ENCODE measurements at places on chromosomes 13 and 19.
A peak's percentile ranks its signal among the peaks of the same experiment; 100 is the strongest.

GRCh38 chr13:27792393-27793218, at the start of gene GSX1:
Gene GSX1 (plus strand): TSS chr13:27792483. CDS start chr13:27792691, 208 bp downstream.
- no peak for DNase-seq

DNA sequence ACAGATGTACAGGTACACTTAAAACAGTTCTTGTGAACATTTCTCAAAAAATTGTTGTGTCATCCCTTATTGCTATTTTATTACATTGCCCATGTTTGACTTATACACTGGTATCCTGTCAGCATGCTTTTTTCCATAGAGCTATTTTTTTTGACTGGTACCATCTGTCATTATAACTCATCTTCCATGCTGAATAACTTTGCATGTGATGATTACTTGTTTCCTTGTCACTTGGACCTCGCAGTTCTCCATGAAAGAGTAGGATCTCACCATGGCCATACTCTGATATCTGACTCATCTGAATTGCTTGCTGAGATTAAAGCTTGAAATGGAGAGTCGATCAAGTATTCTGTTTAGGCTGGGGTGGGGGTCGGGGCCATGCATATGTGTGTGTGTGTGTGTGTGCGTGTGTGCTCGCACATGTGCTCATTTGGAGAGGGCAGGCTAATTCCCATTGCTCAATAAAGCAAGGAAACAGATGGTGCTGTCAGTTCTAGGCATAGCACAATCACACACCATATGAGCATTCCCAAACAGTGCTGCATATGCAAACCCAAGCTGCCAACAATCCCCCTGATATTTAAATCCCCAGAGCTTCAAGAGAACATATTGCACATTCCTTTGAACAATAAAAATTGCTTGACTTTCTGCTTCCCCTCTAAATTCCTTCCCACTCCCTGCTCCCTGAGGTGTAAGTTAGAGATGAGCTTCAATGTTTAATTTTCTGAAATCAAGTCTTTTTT, 62.9 kb downstream of the NHLRC3 start:
- no peak for DNase-seq

GRCh38 chr19:58328999-58329398, 2.2 kb downstream of the ZSCAN22 start:
- peak; percentile 44 for DNase-seq

DNA sequence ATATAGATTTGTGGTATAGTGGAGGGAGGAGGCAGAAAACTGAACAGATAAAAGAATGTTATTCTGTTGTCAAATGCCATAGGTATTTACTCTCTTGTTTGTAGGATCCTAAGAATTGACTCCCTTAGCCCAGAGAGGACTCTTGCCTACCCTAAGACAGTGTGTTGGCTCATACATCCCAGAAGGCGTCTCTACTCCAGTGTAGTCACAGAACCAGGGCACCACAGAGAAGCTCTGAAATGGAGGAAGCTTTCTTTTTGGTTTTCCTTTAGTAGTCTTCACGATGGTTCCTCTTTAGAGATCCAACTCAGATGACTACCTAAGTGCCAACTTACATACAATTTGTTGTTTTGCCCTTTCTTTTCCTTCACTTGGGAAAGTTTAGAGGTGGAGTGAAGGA, 14.0 kb downstream of the GPR183 start:
- DNase-seq, result no peak

- DNase-seq, result no peak
Measured at GRCh38 chr19:48856921-48857320, 11.5 kb downstream of the PLEKHA4 start.

- no peak for DNase-seq
Measured at GRCh38 chr19:34468409-34468808, 13.1 kb upstream of the WTIP start.

DNA sequence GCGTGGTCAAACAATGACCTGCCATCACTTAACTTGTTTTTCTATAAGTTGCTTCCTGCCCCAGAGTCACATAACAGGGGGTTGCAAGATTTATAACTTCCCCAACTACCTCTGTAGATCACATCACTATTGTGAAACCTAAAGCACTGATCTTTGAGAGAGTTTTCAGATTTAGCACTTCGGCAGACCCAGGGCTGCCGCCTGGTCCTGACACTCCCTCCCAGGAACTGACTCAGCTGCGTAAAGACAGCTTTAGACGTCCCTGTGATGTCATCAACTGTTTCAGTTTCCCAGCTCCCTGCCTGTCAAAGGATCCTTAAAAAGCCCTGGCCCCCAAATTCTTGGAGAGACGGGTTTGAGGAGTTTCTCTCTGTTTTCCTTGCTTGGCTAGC, 33.3 kb downstream of the IGFL2 start:
- DNase-seq, result no peak

All from DND-41 (cell line).